NCI-H526 (cell line): ENCODE measurements at places on chromosomes 6 and 20.

GRCh38 chr6:35124356-35124755 lies 16.8 kb downstream of the TCP11 start:
- no peak for DNase-seq

DNA sequence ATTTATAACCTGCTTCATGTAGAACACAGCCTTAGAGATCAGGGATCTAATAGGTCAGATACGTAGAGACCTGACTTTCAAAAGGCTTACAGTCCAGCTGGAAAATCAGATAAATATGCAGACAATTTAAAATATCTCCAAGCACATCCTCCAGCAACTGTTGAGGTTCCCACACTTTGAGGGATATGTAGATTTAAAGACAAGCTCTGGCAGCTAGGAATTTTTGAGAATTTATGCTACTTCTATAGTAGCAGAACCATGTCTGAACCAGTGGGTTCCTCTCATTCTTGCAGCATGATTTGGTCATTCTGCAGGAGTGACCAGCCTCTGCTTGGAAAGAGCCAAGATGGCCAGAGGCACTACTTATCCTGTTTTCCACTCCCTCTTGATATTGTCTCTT lies 60.5 kb downstream of the CYB5R4 start:
- no peak for DNase-seq

DNA sequence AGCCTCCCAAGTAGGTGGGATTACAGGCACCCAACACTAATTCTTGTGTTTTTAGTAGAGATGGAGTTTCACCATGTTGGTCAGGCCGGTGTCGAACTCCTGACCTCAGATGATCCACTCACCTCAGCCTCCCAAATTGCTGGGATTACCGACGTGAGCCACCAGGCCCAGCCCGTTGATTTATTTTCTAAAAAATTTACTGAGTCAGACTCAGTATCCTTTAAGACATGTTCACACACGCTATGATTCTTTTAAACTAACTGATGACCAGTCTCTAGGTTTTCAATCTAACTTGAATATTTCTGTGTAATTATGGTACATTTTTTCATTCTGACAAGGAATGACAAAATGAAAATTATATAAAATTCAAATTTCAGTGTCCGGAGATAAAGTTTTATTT lies 114.5 kb downstream of the MMUT start:
- no peak for DNase-seq

GRCh38 chr20:25258476-25258805 lies 10.6 kb downstream of the PYGB start:
- DNase-seq, result no peak

GRCh38 chr6:105485456-105485855 lies 82.6 kb upstream of the PREP start:
- DNase-seq, result no peak

- DNase-seq, result no peak
Measured at GRCh38 chr6:159398633-159399032, 229.4 kb downstream of the FNDC1 start.

DNA sequence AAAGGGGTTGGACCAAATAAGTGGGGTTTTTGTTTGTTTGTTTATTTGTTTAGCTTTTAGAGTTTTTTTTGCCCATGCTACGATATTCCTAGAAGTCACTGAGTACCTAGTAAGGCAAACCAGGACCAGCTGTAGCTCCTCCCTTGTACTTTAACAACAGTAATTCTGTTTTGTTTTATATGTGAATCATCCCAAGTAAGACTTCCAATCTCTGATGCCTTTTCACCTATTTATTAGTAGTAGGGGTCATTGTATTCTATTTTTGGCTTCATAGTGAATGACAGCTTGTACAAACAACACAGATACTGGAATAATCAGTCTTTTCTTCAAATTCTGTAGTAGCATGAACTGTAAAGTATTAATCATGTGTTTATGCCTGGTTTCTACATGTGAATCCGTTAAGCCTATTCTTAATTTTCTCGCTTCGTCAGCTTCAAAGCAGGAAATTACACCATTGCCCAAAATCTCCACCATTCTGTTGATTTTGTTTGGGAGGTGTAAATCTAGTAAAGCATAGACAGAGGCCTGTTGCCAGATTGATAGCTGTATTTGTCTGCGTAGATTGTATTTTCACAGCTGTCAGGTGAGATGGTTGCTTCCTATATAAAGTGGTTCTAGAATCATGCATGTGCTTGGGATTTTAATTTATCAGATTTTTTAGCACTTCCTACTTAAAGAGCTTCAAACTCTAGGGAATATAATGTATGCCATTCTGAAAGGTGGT lies 151.5 kb upstream of the FLRT3 start:
- DNase-seq, result no peak

DNA sequence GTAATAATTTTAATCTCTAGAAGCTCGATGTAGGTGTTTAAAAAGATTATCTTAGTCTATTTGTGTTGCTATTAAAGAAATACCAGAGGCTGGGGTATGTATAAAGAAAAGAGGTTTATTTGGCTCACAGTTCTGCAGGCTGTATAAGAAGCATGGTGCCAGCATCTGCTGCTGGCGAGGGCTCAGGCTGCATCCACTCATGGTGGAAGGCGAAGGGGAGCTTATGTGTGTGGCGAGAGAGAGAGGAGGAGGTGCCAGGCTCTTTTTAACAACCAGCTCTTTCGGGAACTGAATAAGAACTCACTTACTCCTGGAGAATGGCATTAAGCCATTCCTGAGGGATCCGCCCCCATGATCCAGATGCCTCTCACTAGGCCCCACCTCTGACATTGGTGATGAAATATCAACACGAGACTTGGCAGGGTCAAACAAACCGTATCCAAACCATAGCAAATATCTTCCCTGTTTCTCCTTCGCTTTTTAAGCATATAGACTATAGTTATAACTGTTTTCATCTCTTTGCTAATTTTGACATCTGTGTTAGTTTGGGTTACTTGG lies 24.5 kb downstream of the CHMP4B start:
- no peak for DNase-seq

DNA sequence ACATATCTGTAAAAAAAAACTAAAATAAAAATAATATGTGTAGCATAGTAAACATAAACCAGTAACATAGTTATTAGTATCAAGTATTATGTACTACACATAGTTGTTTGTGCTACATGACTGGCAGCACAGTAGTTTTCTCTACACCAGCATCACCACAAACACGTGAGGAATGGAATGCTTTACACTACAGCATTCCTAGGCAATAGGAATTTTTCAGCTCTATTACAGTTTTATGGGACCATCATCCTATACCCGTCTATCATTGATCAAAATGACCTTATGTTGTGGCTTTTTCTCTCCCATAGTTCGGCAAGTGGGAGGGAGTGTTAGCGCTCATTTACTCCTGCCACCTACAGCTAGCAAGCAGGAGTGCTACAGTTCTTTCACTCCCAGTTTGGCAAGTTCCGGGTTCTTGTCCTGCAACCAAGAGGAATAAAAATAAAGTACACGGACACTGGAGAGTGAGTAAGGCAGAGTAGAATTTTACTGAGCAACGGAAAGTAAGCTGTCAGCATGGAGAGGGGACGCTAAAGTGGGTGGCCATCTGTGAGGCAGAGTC lies 196.8 kb upstream of the HSF2 start:
- no peak for DNase-seq

GRCh38 chr6:26033941-26034354 lies 53.3 kb upstream of the HFE start:
- no peak for DNase-seq

- DNase-seq, result peak; percentile 37
Measured at GRCh38 chr20:2402271-2402980, 21.7 kb downstream of the TGM6 start.

DNA sequence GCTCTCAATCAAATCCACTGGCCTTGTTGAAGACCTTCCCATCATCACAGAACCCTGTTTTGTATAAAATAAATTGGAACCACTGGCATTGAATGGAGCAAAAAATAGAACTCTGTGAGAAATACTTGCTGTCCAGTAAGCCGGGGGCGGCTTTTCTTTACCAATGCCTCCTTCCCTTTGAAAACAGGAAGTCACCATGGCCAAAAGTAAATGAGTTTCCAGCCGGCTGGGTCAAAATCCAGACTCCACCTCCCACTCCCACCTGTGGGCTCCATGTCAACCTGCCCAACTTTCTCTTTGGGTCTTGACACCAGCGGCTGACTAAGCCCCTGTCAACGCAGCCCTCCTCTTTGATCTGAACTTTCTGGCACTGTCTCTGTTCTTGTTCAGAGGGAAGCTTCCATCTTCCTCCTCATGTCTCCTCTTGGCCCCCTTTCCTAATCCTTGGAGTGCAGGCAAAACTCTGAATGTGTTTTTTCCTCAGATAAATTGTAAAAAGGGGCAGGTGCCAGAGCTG lies 95.2 kb downstream of the TFAP2C start:
- DNase-seq, result no peak

- no peak for DNase-seq
Measured at GRCh38 chr6:90105506-90106170, 191.0 kb downstream of the BACH2 start.

GRCh38 chr6:81565071-81565470 lies 187.4 kb downstream of the TENT5A start:
- DNase-seq, result no peak

DNA sequence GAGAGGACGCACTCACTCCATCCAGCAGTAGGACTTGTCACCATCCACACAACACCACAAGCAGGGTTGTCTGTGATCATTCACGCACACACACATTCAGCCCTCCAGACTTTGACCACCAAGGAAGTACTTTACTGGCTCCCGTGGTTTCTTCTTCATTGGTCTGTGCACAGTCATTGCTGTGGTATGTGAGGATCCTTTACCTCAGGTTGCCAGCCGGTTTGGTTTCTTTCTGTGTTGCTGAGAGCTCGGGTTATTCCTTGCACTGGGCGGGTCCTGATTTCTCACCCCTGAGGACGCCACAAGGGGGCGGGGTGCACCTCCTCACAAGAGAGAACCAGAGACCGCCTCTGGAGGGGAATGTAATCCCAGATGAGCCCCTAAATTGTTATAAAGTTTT lies 11.2 kb downstream of the SLC35A1 start:
- DNase-seq, result no peak

DNA sequence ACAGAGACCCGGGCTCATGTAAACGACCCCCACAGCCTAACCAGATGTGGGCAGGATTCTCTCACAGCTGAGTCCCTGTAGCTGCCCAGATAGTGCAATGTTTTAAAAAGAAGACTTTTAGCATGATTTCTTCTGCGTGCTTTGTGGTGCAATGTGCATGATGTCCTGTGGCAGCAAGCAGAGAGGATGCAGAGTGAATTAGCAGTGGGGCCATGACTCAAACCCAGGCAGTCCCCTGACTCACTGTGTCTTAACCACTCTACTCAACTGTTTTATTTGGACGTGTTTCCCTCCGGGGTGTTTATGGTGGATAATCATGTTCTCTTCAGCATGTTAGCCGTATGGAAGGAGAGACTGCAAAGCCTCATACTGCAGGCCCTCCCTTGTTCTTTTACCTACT lies 247.9 kb downstream of the SLC24A3 start:
- DNase-seq, result no peak

- no peak for DNase-seq
Measured at GRCh38 chr6:158621694-158622544, 22.6 kb downstream of the DYNLT1 start.

DNA sequence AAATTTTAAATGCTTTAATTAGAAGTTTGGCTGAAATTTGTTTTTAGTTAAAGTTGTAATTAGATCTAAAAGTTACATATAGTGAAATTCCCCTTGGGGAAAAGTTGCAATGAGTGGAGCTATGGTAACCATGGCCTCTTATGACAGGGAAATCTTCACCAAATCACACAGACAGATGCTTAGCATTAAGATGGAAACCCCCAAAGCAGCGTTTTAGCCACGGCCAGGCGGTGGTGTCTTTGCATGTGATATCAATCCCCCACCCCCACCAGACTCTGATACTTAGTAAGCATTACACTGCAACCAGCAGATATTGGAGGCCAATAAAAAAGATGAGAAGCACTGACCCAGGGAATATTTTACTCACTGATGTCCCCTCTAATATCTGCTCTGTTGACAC lies 75.7 kb downstream of the REPS1 start:
- DNase-seq, result no peak

DNA sequence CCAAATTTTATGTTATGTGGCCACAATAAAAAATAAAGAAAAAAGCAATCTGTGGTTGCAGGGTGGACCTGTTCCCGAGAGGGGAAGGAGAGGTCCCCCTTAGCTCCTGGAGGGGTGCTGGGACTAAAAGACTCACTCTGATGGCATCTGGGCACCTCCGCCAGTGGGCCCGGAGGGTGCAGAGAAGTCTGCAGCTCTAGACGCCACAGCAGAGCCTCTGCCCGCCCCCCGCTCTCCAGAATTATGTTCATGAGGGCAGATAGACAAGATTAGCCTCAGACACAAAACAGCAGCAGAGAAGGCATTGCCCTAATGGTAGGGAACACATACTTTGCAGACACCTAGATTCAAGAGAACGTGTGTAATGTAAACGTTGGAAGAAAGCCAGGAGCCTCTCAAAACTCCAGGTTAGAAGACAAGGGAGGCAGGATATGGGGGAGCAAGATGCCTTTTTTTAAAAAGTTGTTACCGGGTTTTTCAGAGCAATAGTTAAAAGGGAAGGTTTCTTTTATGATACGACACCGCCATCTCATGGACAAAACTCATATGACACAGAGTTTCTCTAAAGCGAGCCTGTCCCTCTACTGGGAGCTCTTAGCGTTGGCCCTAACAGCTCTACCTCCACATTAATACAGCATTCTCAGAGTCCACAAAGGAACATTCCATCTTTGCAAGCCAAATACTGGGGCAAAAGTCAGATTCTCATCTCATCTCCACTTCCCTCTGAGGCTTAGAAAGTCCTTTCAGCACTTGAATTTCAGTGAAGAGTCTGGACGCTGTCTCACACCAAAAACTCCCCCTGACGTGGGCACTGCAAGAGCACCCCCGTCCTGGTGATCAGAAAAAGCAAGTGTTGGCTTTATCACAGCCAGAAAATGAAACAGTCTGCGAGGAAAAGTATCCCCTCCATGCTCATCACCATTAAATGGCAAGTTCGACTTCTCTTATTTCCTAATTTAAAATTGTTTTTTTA lies 47.2 kb downstream of the FOXF2 start:
- DNase-seq, result peak; percentile 59

- DNase-seq, result no peak
Measured at GRCh38 chr6:33638556-33638955, 17.4 kb downstream of the ITPR3 start.

DNA sequence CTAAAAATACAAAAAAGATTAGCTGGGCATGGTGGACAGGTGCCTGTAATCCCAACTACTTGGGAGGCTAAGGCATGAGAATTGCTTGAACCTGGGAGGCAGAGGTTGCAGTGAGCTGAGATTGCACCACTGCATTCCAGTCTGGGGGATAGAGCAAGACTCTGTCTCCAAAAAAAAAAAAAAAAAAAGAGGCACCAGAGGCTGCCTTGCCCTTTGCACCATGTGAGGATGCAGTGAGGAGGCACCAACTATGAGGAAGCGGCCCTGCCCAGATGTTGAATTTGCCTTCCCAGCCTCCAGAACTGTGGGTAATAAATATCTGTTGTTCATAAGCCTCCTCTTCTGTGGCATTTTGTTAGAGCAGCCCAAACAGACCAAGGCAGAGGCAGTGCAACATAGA lies 54.4 kb downstream of the ALDH5A1 start:
- no peak for DNase-seq

GRCh38 chr20:23142162-23143050 lies 56.3 kb upstream of the CD93 start:
- no peak for DNase-seq
